Islet precursor cell (in vitro differentiated cells): ENCODE measurements at places on chromosomes 11 and 22.

GRCh38 chr22:28658448-28658847 lies 21.2 kb downstream of the TTC28 start:
- no peak for DNase-seq

DNA sequence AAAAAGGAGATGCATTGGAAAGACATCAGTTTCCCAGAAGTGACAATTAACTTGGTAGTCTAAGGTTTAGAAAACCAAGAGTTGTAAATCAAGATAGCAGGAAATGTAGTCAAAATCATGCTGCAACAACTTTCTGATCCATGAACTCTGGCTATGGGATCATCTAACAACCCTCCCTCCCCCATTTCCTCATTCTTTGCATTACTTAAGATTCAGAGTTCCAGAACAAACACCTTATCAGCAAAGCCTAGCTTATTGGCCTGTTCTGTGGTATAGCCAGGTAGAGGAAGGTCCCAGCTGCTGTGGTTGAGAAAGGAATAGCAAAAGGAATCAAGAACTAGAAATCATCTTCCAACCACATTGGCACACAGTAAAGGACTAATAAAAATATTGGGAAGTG lies 651.1 kb downstream of the METTL15 start:
- DNase-seq, result no peak

DNA sequence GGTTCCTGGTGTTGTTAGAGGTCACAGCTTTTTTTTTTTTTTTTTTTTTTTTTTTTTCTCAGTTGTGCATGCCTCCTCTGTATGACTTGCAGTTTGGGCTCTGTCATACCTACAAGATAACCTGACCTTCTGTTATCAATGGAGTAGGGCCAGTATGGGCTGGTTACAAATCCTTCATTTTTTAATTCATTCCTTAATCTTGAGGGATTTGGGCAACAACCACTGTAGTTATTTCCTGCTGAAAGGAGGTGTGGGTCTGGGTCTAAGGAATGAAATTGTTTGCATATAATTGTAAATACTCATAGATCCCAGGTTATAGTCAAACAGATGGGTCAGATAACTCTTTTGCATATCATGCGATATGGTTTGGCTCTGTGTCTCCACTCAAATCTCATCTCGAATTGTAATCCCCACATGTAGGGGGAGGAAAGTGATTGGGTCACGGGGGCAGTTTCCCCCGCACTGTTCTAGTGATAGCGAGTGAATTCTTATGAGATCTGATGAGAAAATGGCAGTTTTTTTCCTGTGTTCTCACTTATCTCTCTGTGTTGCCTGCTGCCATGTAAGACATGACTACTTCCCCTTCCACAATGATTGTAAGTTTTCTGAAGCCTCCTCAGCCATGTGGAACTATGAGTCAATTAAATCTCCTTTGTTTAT lies 14.1 kb upstream of the GLYAT start:
- DNase-seq, result no peak

DNA sequence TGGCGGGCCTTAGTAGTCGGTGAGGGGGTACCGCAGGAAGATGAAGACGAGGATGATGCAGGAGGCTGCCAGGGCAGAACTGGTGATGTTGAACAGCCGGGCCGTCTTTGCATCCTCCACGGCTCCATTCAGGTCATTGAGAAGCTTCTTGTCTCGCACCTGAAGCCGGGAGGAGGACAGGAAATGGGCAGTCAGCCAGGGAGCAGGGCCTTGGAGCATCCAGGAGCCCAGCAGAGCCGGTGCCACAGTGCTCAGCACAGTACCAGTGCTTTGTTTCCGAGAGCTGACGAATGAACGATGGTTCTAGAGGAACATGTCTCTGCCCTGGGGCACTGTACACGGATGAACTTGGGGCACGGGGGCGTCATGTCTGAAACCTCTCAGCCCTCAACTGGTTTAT lies 15.1 kb downstream of the IFITM10 start:
- no peak for DNase-seq

DNA sequence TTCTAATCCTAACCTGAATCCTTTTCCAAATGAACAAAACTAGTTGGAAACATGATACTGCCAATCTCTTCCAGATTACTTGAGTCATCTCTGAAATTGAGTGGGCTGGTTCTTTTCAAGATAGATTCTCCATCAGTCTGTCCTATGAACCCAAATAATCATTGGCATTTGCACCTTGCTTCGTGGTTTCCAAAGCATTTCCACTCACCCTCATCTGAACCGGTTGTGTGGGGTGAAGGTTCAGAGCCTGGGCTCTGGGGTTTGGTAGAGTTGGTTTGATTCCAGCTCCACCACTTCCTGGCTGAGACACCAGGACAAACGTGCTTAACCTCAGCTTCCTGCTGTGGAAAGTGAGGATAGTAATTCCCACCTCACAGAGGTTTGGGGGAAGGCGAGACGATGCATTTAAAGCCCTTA lies 206.4 kb upstream of the E2F8 start:
- DNase-seq, result no peak

- no peak for DNase-seq
These were observed 295.0 kb downstream of the NTM start for GRCh38 chr11:131665344-131665968.

- no peak for DNase-seq
These were observed 485.1 kb downstream of the CNTN5 start for GRCh38 chr11:99505831-99506230.

- DNase-seq, result no peak
These were observed 180.9 kb upstream of the ZBED5 start for GRCh38 chr11:11038782-11039181.

DNA sequence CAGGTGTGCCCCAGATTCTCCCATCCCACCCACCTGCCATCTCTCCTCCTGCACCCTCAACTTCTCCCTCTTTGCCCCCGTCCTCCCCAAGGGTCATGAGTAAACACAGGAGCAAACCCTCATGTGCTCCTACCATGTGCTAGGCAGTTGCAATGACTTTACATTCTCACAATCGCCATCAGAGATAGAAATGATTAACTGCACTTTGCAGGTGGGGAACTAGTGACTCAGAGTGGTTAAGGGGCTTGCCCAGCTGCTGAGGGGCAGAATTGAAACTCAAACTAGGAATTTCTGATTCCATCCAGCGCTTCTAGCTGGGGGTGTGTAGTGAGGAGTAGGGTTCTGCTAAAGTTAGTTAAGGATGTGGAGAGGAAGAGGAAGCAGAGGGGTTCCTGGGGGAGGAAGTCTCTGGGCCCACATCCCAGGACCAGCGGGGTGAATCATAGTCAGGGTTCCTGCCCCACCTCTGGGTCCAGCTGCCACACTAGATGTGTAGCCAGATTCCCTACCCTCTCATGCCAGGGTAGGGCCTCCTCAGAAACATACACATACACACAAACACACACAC lies 16.0 kb upstream of the PRG2 start:
- DNase-seq, result no peak

GRCh38 chr11:96149743-96150555 lies 193.0 kb downstream of the MAML2 start:
- no peak for DNase-seq

GRCh38 chr11:3958281-3958680 lies 102.8 kb downstream of the STIM1 start:
- DNase-seq, result no peak

DNA sequence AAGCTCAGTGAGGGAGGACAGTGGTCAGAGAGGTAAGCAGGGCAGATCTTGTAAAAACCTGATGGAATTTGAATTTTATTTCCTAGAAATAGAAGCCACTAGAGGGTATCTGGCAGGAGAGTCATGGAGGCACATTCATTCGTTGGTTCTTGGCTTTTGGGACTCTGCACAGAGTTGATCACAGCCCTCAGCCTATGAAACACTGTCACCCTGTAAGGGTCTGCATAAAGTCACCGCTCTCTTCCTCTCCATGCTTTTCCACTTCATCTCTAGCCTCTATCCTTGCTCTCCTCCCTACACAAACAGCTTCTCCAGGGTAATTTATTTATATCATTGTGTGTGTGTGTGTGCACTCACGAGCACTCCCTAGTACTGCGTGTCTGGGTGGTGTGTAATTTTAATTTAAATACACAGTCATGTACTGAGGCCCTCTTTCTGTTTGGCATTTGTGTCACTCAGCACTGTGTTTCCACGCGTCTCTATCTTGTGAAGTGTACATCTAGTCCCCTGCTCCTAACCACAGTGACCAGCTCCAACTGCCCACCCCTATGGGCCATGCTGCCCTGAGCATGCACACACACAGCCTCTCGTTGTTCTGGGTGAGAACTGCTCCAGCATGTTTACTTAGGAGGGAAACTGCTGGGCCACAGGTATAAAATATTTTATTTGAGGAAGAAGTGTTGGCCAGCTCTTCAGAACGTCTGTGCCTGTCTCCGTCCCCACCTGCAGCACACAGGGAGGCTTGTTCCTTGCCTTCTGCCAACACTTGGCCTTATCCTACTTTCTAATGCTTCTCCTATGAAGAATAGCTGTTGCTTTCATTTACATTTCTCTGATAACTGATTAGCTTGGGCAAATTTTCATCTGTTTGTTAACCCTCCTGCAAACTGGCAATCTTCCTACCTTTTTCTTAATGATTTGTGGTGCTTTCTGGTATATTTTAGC lies 4.5 kb downstream of the KCNQ1OT1 start:
- DNase-seq, result peak; percentile 47

- DNase-seq, result peak; percentile 49
These were observed 29.1 kb upstream of the KRTAP5-6 start for GRCh38 chr11:1667906-1668305.
